Upper lobe of right lung (tissue), 1 donor: ENCODE measurements at places on chromosomes 7 and 10. TPM values are rescaled to one million over a fixed set of nuclear protein-coding genes. Genes with fewer than 3 reads are reported as not detected.

The RADIL gene
- total RNA-seq = 7.3 TPM

The ZSWIM8 gene
- 117 TPM for total RNA-seq

The EZH2 gene
- 3.7 TPM for total RNA-seq

The FFAR4 gene
- total RNA-seq = 4.9 TPM

The SPDYE18 gene
- not detected for total RNA-seq

The COBL gene
- total RNA-seq = 29.2 TPM

The EFCAB10 gene
- total RNA-seq = 1.6 TPM

GRCh38 chr10:4074545-4075407, 289.8 kb upstream of the KLF6 start:
- no peak for DNase-seq
- no peak overlapping the region for H3K27ac ChIP-seq
- no peaks in the 10 kb centered on the region for H3K36me3 ChIP-seq
- H3K4me1 ChIP-seq = peaks cover 6% of the 10 kb centered on the region

DNA sequence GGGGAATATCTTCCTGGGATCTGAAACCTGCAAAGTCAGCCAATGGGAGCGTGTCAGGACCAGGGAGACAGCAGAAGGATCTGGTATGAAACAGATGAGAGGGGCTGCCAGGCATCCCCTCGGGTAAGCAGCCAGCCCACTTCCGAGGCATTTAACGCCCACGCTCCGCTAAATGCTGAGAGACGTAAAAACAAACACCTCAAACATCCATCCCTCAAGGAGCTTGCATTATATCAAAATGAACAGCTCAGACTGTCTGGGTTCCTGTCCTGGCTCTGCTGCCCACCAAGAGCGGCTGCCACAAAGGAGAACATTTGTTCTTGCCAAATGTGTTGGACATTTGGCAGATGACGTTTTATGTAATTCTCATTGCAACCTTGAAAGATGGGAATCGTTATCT, 7.0 kb upstream of the SERPINE1 start:
- H3K27me3 ChIP-seq = no peaks in the 10 kb centered on the region
- no peak overlapping the region for H3K4me3 ChIP-seq
- H3K36me3 ChIP-seq = no peaks in the 10 kb centered on the region
- DNase-seq = no peak
- no peak overlapping the region for H3K27ac ChIP-seq

DNA sequence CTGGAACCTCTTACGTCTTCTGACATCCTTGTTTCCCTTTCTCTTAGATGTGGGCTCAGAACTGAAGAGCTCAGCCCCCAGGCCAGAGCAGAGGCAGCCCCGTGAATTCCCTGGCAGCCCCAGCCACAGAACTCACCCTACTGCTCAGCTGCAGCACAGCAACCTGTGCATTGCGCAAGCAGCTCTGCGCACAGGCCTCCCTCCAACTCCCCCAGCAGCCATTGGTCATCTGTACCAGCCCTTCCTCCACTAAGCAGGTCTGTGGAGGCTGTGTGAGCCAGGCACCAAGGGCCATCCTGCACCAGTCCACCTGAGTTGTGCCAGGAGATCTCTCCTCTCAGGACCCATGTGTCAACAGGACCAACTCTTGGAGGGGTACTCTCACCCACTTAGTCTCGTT, 54.5 kb downstream of the ZNF33B start:
- H3K36me3 ChIP-seq = no peaks in the 10 kb centered on the region
- DNase-seq = no peak
- no peak overlapping the region for H3K4me3 ChIP-seq
- H3K27me3 ChIP-seq = no peaks in the 10 kb centered on the region
- H3K4me1 ChIP-seq = no peaks in the 10 kb centered on the region
- H3K27ac ChIP-seq = no peak overlapping the region

DNA sequence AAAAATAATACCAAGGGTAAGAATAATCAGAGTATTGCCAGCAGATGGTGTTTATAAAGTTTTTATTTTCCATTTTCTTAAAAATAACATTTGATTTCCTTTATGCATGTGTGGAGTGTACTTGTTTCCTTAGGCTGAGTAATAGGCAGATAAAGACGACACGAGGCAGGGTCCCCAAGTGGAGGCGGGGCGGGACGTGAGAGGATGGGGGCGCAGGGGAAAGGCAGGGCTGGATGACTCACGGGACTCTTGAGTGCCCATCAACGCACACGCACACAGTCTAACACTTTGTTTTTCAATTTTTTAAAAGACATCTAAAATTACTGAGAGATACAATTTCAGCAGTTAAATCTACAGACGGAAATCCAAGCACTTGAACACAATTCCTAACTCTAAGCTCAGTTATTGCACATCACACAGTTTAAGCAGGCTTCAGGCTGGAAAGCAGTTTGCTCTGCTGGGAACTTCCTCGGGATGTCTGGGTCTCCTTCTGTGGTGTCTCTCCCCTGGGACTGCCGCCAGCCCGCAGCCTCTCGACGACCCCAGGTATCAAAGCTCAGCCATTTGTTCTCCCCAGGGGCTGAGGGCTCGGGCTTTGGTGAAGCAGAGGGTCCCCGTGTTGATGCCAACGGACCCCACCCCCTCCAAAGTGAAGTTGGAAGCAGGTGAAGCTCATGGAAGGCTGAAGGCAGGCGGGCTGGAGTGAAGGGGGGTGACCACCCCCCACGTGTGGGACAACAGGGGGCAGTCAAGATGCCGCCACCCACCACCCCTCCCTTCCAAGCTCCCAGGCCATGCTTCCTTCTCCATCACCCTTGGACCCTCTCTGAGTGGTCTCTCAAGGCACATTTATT, 29.1 kb downstream of the SPOCK2 start:
- no peaks in the 10 kb centered on the region for H3K27me3 ChIP-seq
- H3K27ac ChIP-seq = no peak overlapping the region
- no peaks in the 10 kb centered on the region for H3K4me1 ChIP-seq
- no peak overlapping the region for H3K4me3 ChIP-seq

- peaks cover 20% of the 10 kb centered on the region for H3K4me1 ChIP-seq
- peak; percentile 69 for DNase-seq
- no peaks in the 10 kb centered on the region for H3K27me3 ChIP-seq
- no peak overlapping the region for H3K4me3 ChIP-seq
- no peak overlapping the region for H3K27ac ChIP-seq
- no peaks in the 10 kb centered on the region for H3K36me3 ChIP-seq
These were observed 109.9 kb downstream of the AHR start for GRCh38 chr7:17408245-17408903.

DNA sequence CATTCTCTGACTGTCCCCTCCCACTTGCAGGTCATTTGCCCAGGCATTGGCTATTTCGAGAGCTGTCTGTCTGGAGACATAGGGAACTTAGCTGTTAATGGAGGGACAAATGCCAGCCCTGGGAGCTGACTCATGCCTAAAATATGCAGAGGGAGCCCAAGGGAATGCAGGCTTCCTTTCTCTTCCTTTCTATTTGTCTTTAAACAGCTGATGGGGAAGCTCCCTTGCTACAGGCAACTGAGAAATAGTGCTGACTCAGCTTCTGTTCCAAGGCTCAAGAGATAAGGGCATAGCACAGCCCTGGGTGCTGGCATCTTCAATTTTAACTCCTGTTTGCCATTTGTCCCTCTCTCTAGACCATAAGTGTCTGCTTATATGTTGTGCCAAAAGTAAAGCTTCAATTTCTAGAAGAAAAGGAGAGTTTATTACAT, 82.7 kb upstream of the C1GALT1 start:
- no peaks in the 10 kb centered on the region for H3K36me3 ChIP-seq
- DNase-seq = no peak
- H3K4me1 ChIP-seq = peaks cover 7% of the 10 kb centered on the region

GRCh38 chr10:30493609-30494530, 59.9 kb downstream of the MAP3K8 start:
- DNase-seq = peak; percentile 73
- peak overlapping the region; percentile 45 for H3K27ac ChIP-seq
- peaks cover 15% of the 10 kb centered on the region for H3K4me1 ChIP-seq
- H3K4me3 ChIP-seq = no peak overlapping the region
- no peaks in the 10 kb centered on the region for H3K27me3 ChIP-seq
- H3K36me3 ChIP-seq = no peaks in the 10 kb centered on the region

DNA sequence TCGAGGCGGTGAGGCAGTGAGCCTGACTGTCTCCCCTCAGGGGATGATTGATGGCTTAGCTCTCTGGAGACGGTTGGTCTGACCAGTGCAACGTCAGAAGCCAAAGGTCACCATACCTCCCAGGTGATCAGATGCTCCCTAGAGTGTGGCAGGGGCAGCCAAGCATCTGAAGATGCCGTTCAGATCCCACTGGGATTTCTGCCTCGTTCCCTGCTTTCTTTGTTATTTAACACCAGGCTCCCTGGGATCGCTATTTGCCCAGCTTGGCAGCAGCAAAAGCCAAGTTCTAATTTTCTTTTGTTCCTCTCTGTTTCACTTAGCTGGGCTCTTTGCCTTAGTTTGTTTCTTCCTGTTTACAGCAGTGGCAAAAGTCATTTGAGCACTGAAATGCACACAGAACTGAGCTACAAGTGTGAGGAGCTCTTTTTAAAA, 53.5 kb upstream of the SVIL start:
- peak overlapping the region; percentile 9 for H3K4me3 ChIP-seq
- peak overlapping the region; percentile 67 for H3K27ac ChIP-seq

- no peaks in the 10 kb centered on the region for H3K36me3 ChIP-seq
- no peaks in the 10 kb centered on the region for H3K4me1 ChIP-seq
- no peak overlapping the region for H3K27ac ChIP-seq
- no peak for DNase-seq
- no peaks in the 10 kb centered on the region for H3K27me3 ChIP-seq
- H3K4me3 ChIP-seq = no peak overlapping the region
These were observed 157.1 kb downstream of the CRPPA start for GRCh38 chr7:16264036-16264819.

- H3K27ac ChIP-seq = no peak overlapping the region
- H3K36me3 ChIP-seq = no peaks in the 10 kb centered on the region
These were observed 373.6 kb upstream of the GHITM start for GRCh38 chr10:83765731-83766130.

GRCh38 chr10:84213076-84213475, 12.3 kb downstream of the LRIT2 start:
- no peaks in the 10 kb centered on the region for H3K4me1 ChIP-seq
- no peak overlapping the region for H3K4me3 ChIP-seq
- H3K27ac ChIP-seq = no peak overlapping the region
- H3K36me3 ChIP-seq = no peaks in the 10 kb centered on the region

DNA sequence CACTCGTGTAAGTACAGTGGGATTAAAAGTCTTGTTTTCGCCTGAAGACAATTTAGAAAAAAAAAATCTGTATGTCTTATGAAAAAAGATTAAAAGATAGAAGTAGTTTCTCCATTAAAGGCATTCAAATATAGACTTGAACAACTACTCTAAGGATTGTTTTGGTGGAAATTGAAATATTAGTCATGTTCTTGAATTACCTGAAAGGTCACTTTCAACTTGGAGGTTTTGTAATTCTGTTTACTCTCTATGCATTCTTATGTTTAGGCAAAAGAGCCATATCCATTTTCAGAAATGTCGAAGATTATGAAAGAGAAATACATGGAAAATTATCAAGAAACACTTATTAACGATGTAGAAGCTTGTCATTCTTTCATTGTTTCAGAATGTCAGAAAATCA, 373.7 kb downstream of the ARL4A start:
- H3K27me3 ChIP-seq = no peaks in the 10 kb centered on the region
- H3K4me1 ChIP-seq = no peaks in the 10 kb centered on the region
- DNase-seq = no peak
- H3K27ac ChIP-seq = no peak overlapping the region

DNA sequence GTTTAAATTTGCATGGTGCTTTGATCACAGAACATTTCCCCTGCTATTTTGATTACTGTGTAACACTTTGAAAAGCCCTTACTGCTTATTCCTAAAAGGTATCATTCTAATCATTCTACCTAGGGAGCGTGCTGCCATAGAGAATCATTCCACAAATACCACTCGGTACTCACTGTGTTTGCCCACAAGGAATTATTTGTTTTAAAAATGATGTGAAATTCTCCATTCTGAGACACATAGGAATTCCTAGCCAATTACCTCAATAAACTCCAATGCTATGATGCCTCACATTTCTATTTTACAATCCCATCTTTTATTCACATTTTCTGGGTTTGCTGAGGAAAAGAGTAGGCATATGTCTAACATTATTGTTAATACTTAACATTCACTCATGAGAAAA, 16.2 kb upstream of the TES start:
- no peak overlapping the region for H3K4me3 ChIP-seq
- no peaks in the 10 kb centered on the region for H3K27me3 ChIP-seq
- DNase-seq = no peak
- H3K27ac ChIP-seq = no peak overlapping the region
- no peaks in the 10 kb centered on the region for H3K36me3 ChIP-seq

DNA sequence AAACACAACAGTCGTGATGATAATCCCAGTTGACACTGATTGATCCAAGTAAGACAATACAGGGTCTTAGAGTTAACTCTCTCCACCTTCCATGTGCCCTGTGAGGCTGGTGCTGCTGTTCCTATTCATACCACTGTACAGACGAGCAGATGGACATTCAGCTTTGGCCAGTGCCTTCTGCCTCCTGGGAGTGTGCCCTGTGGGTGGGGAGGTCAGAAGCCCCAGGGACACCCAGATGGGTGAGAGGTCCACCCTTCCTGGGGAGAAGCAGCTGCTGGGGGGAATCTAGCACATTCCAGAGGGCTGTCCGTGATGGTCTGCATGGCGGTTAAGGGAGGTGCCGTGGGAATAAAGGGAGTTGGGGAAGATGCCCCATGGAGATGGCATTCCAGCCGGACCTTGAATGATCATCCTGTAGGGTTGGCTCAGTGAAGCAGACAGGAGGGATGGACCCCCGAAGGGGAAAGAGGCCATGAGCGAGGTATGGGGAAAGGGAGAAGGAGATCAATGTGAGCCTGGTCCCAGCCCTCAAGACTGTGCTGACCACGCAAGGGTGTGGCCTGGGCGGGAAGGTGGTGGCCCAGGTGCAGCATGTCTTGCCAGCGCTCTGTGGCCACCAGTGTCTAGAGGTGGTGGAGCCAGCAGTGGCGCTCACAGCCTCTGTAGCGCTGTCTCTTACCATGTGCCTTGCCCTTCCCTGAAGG, 74.0 kb downstream of the ADCY1 start:
- H3K4me3 ChIP-seq = no peak overlapping the region
- no peaks in the 10 kb centered on the region for H3K4me1 ChIP-seq
- H3K27me3 ChIP-seq = no peaks in the 10 kb centered on the region
- DNase-seq = no peak
- H3K36me3 ChIP-seq = no peaks in the 10 kb centered on the region

DNA sequence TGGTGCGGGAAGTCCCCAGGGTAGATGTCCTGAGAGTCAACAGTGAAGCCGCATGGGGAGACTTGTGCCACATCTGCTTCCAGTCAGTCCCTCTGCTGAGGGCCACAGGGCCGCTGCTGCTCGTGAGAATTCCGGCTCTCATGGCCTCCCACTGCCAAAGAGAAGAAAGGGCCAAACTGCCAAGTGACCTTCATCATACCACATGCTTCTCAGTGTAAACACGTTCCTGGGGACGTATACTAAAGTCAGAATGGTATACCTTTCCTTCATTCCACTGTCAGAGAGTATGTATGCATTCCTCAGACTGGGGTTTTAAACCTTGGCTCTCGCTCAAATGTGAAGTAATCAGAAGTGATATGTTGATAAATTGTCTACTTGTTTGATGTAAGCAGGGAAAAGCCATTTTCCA, 52.8 kb upstream of the SEC61G start:
- H3K27ac ChIP-seq = no peak overlapping the region
- no peak overlapping the region for H3K4me3 ChIP-seq
- DNase-seq = no peak
- no peaks in the 10 kb centered on the region for H3K27me3 ChIP-seq
- H3K36me3 ChIP-seq = no peaks in the 10 kb centered on the region
